ENCODE measurements at places on chromosomes 2 and 18.

DNA sequence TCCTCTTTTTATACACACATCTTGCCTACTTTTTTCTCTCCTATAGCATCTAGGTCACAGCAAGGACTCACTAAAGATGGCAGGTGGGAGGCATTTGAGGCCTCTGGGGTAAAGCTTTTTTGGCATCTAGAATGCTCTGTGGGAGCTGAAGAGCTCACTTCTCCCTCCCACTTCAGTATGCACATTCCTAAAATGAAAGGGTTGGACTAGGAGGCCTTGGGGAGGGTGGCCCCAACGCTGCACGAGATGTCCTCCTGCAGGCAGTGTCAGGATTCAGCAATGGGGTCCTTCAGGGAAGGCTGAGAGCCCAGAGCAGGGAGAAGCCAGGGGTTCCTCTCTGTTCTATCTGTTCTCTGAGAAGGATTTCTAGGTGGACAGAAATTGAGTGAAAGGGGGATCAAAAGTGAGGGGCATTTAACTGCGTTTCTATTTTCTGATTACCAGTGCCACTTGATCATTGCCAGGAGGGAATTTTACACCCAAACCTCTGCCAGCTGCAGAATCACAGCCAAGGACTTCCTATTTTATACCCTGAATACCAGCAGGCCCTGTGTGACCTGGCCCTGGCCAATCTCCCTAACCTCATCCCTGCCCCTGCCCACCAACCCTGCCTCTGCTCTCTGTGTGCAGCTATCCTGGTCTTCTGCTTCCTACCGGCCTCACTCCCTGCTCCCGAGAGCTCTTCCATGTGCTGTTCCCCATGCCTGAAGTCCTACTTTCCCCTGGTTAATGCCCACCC, 186.2 kb downstream of the CYP26B1 start:
- no peak for DNase-seq

DNA sequence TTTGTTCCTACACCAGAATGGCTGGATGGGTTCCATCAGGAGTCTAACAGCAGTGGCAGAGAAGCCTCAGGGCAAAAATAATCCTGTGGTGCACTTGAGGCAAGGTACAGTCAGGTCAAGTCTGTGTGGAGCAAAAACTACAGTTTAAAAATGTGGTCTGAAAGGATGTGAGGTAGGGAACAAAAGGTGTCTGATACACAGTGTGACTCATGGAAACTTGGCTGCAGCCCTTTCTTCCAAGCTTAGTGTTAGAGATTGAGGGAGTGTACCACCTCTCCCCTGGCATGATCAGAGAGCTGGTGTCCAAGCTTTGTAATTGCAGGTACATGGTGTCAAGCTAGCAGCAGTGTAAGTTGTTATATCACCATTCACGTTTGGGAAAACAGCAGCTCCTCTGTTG, 8.9 kb downstream of the ANKAR start:
- no peak for DNase-seq

GRCh38 chr2:225231900-225232299, 167.6 kb upstream of the NYAP2 start:
- DNase-seq, result no peak

GRCh38 chr2:44628297-44628696, 266.6 kb downstream of the CAMKMT start:
- no peak for DNase-seq

- no peak for DNase-seq
These were observed 87.2 kb downstream of the LNPK start for GRCh38 chr2:175914846-175915245.

DNA sequence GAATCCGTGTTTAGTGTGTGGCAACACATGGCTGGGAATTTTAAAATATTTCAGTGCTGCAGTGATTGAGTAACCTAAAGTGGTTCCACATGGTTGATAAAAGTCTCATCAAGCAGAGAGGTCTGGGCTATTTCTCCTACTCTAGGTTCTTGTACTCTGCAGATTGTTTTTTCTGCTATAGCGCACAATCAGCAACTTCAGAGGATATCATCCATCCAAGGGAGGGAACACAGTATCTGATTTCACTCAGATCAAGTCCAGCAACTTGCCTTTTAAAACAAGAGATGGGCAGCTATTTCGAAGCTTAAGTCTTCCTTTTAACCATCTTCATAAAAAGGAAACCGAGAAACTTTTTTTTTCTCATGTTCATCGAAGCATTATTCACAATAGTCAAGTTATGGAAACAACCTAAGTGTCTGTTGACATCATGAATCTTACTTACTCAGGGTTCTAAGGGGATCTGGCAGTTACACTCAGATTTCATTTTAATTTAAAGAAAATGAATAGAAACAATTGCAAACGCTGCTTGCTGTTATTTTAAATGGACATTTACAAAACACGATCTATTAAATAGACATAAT, 172.7 kb upstream of the TRIB2 start:
- no peak for DNase-seq

- no peak for DNase-seq
These were observed 132.7 kb downstream of the SCG2 start for GRCh38 chr2:223469270-223470046.

GRCh38 chr2:27029051-27029450, 3.7 kb upstream of the TMEM214 start:
- DNase-seq, result no peak

DNA sequence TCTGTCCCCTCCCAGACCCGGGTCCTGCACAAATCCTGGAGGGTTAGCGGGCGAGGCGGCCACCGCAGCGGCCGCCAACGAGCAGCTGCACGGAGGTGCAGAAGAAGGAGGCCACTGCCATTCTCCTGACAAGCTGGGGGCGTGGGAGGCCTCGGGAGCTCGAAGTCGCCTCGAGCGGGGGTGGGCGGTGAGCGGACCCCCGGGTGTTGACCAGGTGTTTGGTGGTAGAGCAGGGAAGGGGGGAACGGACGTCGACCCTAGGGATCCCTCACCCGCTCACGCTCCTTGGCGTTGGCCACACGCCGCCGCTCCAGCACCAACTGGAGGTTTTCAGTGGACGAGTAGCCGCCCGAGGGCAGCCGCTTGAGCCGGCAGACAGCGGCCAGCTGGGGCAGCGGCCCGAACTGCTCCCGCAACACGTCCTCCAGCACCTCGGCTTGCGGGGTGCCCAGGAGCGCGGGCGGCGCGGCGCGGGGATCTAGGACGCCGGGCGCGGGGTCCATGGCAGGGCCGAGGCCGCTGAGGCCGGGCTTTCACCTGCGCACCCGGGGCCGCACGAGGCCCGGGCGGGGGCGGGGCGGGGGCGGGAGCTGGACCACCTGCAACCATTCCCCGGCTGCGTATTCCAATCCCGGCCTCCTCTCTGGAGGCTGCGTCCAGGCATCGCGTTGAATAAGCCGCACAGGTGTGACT, at the start of gene FIGLA:
Gene FIGLA, minus strand, starts transcription at position 508 of the 693 bp plus-strand sequence. Its CDS starts 5 bp downstream, at position 503.
- no peak for DNase-seq

DNA sequence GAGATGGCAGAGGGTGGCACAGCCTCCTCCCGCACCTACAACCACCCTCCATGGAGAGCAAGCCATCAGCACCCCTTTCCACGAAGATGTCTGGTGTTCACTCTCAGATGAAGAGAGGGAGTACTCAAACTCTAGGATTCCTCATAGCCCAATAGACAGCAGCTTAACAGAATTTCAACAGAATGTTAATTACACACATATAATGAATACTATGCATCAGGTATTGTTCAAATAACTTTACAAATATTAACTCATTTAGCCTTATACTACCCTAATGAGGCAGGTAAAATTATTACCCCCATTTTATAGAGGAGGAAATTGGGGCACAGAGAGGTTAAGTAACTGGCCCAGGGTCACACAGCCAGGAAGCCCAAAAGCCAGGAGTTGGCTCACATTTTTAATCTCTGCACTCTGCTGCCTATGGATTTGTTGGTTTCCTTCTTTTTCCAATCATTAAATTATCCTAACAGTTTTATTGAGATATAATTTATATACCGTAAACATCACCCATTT, 39.0 kb downstream of the HS1BP3 start:
- DNase-seq, result no peak

GRCh38 chr2:134170294-134170693, 83.6 kb upstream of the MGAT5 start:
- no peak for DNase-seq

DNA sequence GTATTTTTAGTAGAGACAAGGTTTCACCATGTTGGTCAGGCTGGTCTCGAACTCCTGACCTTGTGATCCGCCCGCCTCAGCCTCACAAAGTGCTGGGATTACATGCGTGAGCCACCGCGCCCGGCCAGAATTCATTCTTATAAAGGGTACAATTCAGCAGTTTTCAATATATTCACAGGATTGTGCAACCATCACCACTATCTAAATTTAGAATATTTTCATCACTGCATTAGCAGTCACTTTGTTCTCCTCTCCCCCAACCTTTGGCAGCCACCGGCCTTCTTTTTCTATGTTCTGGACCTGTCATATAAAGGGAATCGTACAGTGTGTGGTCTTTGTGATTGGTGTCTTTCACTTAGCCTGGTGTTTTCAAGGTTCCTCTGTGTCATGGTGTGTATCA, 40.7 kb downstream of the TCF7L1 start:
- DNase-seq, result no peak

GRCh38 chr2:172449911-172450550, 22.6 kb downstream of the ITGA6 start:
- no peak for DNase-seq

DNA sequence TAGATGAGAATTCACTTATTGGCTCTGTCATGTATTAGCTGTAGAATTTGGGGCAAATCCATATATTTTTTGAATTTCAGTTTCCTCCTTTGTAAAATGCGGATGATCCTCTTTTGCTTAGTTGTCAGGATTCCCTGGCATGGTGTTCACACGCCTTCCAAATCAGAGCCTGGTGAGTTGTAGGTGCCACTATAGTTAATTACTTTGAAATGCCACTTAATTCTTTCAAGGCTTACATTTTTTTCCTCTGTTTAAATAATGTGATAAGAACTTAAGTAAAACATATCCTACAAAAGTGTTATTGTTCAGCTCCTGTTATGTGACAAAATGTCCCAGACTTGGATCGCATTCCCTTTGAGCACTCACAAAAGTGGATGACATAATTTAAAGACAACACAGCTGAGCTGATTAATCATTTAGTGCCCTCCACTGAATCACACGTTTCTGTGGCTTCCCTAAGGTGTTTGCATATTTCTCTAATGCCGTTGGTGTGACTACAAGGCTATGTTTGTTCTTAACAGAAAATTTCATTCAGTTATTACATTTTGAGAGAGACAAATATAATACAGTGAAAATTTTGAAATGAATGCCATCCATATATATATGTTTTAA, 471.2 kb upstream of the CHST9 start:
- DNase-seq, result no peak

- DNase-seq, result no peak
These were observed 6.0 kb downstream of the POU3F3 start for GRCh38 chr2:104859766-104860450.

Measured in cerebellar nuclear complex (tissue), 1 donor.